ENCODE measurements at places on chromosomes 2 and 18. TPM values are rescaled to one million over a fixed set of nuclear protein-coding genes. Genes with fewer than 3 reads are reported as not detected.

The THSD7B gene
- not detected for total RNA-seq

The SLC5A7 gene
- total RNA-seq, result not detected

The NAT8 gene
- total RNA-seq, result not detected

The TCF23 gene
- not detected for total RNA-seq

The C2orf80 gene
- total RNA-seq, result not detected

The GPR155 gene
- 3.4 TPM for total RNA-seq

The FOXI3 gene
- total RNA-seq, result not detected

The SESTD1 gene
- total RNA-seq, result 22.5 TPM

The BARD1 gene
- 24.8 TPM for total RNA-seq

The RBKS gene
- 2.8 TPM for total RNA-seq

The C2orf72 gene
- 0.11 TPM for total RNA-seq

Data from GM23248 (cell line).